ENCODE measurements at places on chromosomes 6 and 20. TPM values are rescaled to one million over a fixed set of nuclear protein-coding genes. Genes with fewer than 3 reads are reported as not detected.

GRCh38 chr6:89527634-89528033, 94.7 kb downstream of the ANKRD6 start:
- no peak for DNase-seq

GRCh38 chr6:69696273-69696672, 100.5 kb downstream of the LMBRD1 start:
- no peak for DNase-seq

DNA sequence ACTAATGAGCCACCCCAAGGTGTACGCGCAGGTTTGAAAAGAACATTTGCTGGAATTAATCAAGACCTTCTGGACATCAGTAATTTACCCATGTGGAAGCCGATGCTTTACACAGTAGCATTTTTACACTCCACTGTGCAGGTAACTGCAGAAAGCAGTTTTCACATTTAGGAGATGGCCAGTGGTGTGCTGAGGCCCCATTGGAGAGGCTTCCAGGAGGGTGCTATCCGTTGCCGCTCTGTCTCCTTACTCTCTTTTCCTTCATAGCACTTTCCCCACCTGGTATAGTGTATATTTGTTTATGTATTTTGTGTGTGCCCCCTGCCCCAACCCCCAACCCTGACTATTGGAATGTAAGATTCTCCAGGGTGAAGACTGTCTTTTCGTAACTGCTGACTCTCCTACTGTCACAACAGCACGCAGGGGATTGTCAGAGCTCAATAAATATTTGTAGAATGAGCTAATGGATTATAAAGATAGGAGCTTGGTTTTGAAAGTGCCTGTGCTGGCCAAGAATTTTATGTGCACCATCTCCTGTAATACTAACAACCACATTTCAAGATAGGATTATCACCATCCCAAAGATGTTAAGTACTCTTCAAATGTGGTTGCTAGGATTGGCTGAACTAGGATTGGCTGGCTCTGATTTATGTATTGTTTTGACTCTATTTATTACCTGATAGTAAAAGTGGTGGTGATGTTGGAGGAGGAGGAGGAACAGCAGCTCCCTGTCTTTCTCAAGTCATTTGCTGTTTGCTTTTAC, 74.0 kb upstream of the GLP1R start:
- no peak for DNase-seq

DNA sequence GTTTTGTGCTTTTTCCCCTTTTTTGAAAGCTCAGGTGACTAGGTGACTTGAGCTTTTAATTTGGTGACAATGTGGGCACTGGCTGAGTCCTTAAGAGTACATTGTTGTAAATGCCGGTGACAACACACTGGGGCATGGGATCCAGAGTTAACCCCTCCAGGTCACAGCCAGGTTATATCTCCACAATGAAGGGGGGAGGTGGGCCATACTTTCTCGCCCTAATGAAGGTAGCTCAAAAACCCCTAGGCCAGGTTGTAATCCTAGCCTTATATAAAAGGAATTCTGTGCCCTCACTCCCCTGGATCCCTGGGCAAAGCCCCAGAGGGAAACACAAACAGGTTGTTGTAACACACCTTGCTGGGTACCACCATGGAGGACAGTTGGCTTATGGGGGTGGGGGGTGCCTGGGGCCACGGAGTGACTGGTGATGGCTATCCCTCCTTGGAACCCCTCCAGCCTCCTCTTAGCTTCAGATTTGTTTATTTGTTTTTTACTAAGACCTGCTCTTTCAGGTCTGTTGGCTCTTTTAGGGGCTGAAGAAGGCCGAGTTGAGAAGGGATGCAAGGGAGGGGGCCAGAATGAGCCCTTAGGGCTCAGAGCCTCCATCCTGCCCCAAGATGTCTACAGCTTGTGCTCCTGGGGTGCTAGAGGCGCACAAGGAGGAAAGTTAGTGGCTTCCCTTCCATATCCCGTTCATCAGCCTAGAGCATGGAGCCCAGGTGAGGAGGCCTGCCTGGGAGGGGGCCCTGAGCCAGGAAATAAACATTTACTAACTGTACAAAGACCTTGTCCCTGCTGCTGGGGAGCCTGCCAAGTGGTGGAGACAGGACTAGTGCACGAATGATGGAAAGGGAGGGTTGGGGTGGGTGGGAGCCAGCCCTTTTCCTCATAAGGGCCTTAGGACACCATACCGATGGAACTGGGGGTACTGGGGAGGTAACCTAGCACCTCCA, 2.2 kb upstream of the VEGFA start:
- DNase-seq, result no peak

DNA sequence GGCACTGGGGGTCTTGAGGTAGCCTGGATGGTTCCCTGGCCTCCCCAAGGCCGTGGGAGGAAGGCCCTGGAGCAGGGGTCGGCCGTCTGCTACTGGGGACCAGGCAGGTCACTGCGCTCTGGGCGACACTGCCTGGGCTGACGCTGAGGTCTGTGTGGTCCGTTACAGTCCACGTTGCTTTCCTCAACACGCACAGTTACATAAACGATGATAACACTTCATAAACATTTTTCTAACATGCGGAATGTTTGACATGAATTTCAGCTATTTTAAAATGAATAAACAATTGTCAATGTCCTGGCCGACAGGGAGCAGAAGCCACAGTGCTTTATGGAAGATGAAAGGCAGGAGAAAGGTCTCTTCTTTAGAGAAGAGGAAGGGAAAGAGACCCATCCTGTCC, 10.2 kb upstream of the RBBP8NL start:
- DNase-seq, result no peak

- DNase-seq, result no peak
These were observed 19.5 kb upstream of the TAF8 start for GRCh38 chr6:42030585-42031506.

DNA sequence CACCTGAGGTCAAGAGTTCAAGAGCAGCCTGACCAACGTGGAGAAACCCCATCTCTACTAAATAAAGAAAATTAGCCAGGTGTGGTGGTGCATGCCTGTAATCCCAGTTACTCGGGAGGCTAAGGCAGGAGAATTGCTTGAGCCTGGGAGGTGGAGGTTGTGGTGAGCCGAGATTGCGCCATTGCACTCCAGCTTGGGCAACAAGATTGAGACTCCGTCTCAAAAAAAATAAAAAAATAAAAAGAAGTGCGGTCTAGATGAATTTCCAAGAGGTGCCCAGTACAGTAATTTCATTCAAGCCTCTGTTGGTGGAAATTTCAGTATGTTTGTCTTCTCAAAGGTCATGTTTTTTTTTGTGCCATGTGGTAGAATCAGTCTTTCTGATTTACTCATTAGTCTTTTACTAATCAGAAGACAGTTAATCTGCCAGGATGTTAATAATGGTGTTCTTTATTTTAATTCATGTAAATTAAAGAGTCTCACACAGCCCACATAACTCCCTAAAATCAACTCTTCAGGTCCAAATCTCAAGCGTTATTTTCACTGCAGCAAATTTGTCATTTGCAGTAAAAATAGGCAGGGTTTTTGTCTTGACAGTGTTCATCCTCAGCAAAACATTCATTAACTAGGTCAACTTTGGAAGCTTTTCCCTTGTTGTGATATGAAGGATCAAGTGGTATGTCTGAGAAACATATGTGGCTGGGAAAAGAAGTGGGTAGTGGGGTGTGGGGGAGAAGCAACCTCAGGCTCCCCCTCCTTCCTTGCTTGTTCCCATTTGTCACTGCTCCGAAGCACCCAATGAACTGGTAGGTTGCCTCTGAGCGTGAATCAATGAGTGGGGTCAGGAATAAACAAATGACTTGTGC, 13.3 kb downstream of the TP53INP2 start:
- DNase-seq, result no peak

PXMP4 gene
- total RNA-seq, result 11.7 TPM

GRCh38 chr20:38842558-38842981, 37.1 kb downstream of the PPP1R16B start:
- no peak for DNase-seq

- DNase-seq, result no peak
These were observed 23.3 kb upstream of the BCAS1 start for GRCh38 chr20:54093423-54094267.

OR2H1 gene
- not detected for total RNA-seq

TPBG gene
- total RNA-seq, result 111 TPM

DNA sequence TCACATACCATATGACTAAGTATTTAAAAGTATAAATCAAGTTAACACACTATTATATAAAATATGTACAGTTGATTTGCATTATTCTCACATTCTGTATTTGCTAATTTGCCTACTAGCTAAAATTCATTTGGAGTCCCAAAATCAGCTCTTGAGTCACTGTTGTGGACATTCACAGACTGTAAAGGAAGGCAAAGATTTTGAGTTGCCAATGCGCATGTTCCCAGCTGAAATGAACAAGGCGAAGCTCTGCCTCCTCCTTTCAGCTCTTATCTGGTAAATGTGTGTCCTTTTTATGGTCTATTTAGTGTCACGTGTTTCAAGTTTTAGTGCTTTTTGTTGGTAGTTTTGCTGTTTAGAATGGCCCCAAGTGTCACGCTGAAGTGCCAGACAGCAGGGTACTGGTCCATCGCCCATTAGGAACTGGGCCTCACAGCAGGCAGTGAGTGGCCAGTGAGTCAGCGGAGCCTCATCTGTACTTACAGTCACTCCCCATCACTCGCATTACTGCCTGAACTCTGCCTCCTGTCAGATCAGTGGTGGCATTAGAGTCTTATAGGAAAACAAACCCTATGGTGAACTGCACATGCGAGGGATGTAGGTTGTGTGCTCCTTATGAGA, 87.2 kb upstream of the ADTRP start:
- DNase-seq, result no peak

GRCh38 chr6:106444777-106445507, 84.4 kb downstream of the CRYBG1 start:
- no peak for DNase-seq

GRCh38 chr20:3804254-3804751, 8.2 kb downstream of the CDC25B start:
- DNase-seq, result no peak

SOX18 gene
- 19.0 TPM for total RNA-seq

GRCh38 chr6:163489584-163489983, 75.1 kb downstream of the QKI start:
- DNase-seq, result no peak

TP53INP2 gene
- 72.5 TPM for total RNA-seq

BTN1A1 gene
- not detected for total RNA-seq

- DNase-seq, result peak; percentile 88
These were observed 30.2 kb upstream of the IL17A start for GRCh38 chr6:52155791-52156576.

DNA sequence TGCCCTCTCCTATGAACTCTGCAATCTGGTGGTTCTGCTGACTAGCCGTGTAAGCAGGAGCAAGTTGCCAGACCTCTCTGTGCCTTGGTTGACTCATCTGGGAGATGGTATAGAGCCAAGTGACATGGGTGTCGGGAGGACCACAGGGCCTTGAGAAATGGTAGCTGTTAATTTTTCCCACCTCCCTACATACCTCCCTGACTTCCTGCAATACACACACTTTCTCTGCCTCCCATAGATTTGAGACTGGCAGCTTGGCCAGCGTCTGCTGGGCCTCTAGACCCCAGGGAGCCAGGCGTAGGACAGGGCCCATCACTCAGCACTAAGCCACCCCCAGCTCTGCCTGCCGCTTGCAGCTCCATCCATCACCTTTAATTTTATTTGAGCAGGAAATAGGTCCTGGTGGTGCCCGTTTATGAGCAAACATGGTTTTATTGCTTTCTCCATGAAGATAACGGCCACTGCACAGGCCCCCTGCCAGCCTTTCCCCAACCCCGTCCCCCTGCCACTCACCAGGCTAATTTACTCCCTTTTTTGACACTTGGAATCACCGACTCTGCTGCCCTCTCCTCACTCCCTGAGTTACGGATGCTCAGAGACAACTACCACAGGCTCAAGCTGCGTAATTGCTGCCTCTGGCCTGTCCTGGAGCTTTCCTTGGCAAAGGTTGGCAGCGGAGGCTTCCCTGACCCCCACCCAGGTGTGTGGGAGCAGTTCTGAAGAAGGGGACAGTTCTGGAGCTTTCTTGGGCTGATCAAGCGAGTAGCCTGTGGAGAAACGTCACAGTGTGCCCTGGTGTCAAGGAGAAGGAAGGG, 11.1 kb downstream of the GLP1R start:
- DNase-seq, result no peak

GRCh38 chr6:100186552-100186951, 192.5 kb upstream of the MCHR2 start:
- no peak for DNase-seq

DNA sequence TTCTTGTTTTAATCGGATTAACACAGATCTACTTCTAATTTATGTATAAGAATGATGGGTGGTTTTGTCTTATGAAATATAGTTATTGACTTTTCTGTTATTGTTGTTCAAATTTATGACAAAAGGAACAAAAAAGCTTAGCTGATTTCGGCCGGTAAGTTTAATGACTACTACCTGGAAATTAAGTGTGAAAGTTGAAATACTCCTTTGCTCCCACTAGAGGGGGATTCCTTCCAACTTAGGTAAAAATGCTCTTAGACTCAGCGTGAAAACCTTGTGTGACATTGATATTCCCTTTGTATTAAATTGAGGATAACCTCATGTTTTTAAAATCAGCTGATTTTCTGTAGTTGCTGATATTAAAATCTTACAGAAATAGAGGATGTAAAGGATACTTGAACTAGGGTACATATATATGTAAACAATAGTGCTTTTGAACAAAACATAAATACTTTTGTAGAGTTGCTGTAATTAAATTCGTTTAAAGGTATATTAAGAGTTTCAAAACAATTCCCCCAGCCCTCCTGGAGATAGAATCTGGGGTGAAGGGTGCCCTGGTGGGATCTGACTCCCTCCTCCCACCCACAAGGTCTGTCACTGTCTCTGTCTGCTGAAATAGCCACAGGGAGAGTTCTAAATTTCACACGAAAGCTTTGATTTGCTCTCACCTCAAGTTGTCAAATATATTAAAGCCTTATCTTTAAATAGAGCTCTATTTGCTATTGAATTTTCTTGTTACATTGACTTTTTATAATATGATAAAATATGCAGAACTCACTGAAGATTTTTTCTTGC, 257.5 kb downstream of the ARID1B start:
- DNase-seq, result no peak

- DNase-seq, result no peak
These were observed 251.5 kb downstream of the TSHZ2 start for GRCh38 chr20:53223626-53224172.

DEFB124 gene
- not detected for total RNA-seq

LKAAEAR1 gene
- not detected for total RNA-seq

DNA sequence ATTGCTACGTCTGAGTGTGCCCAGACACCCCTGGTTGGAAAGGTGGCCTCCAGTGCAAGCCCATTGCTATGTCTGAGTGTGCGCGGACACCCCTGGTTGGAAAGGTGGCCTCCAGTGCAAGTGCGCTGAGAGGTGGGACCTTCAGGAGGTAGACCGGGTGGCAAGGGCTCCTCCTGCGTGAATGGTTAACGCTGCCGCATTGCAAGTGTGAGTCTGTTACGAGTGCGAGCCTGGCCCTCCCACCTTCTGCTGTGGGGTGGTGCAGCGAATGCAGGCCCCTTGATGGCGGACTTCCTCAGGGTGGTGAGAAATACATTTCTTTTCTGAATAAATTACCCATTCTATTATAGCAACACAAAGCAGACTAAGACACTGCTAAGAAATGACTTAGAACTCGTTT, 208.8 kb downstream of the DLL1 start:
- no peak for DNase-seq

TREM1 gene
- total RNA-seq, result 1.1 TPM

GRCh38 chr6:114276783-114277182, 66.0 kb downstream of the HS3ST5 start:
- DNase-seq, result no peak

- no peak for DNase-seq
These were observed 40.2 kb downstream of the ITCH start for GRCh38 chr20:34403063-34403827.

GRCh38 chr6:35489995-35490791, 6.7 kb downstream of the TEAD3 start:
- no peak for DNase-seq
